ENCODE measurements at places on chromosomes 7 and 10.
A peak's percentile ranks its signal among the peaks of the same experiment; 100 is the strongest.

DNA sequence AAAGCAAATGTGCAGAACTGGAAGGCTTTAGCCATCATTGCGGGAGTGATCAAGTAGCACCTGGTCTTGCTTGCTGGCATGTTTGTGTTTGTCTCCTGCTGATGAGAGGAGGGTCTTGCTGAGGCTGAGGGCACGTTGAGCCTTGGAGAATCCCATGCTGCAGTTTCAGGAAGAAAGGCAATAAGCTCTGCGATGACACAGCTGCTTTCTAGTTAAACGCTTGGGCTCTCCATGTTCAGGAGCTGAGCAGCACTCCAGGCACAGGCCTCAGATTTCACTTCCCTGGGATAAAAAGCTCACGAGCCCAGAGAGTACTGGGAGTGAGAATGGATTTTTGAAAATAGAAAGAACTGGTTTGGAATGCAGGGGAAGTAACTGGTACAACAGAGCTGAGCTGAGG lies 100.8 kb downstream of the LRRC18 start:
- DNase-seq: no peak

DNA sequence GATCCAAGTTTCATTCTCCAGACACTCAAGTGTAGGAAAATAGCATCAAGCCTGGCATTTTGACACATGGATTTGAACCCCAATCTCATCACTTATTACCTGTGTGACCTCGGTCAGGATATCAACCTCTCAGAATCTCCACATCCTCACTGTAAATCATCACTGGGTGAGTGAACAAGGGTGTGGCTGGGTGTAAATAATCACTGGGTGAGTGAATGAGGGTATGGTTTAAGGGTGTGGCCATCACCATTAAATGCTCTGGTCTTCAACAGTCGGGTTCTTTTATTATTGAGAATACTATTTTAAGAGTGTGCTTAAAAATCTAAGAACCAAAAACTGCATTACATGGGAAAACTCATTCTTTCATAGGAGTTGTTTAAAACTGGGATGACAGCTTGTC lies 200.1 kb downstream of the DOCK4 start:
- DNase-seq: no peak

DNA sequence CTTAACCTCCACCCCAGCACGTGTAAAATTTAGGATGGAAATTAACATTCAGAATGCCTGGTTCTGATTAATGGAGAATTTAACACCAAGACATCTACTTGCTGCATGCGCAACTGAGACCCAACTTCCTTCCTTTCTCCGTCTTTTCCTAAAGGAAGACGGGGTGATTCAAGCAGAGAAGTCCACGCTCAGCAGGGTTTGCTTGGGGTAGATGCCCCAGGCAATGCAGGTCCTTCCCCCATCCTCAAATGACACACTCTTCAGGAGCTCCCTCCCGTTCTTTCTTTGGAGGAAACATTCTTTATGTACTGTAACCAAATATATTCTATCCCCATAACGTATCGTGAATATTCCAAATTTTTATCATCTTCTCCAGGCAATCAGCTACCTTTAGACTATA lies 47.0 kb downstream of the FAM171A1 start:
- DNase-seq: no peak

DNA sequence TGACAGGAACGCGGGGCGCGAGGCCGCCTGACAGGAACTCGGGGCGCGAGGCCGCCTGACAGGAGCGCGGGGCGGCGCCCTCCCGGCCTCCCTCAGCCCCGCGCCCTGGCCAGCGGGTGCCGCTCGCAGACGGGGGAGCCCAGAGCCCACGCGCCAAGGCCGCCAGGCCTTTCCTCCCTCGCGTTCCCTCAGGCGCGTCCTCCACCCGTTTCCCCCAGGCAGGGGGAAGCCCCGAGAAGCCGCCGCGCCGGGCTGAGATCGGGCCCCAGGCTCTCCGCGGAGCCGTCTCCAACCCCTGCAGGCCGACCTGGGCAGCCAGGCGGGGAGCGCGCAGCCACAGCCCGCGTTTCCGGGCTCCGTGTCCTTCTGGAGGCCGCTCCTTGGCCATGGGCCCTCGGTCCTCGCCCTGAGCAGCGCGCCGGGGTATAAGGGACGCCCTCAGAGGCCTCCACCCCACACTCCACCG lies 17.7 kb downstream of the PTPRN2 start:
- DNase-seq: no peak

DNA sequence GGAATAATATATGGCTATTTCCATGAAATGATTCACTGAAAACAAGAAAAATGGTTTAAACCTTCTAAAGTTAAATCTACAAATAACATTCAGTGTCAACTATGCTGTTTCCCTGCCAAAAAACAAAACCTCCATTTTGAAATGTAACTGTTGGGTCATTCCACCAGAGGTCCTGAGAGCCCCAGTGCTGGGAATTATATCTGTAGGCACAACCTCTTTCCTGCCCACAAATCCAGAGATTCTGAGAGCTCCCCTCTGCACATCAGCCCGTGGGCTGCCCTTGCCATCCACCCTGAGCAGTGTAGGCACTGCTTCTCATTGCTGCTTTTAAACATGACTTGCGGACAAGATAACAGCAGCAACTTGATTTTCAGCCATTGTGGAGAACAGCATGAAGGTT lies 198.6 kb downstream of the TMEM178B start:
- no peak for DNase-seq

DNA sequence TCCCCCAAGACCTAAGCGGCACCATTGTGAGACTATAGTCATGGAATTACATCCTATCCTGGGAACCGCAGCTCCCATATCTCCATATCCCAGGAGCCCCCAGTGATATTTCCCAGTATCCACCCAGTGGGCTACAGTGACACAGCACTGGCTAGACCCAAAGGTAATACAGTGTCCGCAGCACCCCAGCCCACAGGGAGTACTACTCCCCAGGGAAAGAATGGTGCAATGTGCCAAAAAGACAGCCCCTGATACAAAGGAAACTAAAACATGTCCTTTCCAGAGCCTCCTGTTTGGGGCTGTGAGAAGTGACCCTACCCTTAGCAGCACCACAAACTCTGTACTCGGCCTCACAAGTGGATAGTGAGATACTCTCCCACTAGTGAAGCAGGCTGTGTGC lies 4.5 kb upstream of the IFIT2 start:
- no peak for DNase-seq

DNA sequence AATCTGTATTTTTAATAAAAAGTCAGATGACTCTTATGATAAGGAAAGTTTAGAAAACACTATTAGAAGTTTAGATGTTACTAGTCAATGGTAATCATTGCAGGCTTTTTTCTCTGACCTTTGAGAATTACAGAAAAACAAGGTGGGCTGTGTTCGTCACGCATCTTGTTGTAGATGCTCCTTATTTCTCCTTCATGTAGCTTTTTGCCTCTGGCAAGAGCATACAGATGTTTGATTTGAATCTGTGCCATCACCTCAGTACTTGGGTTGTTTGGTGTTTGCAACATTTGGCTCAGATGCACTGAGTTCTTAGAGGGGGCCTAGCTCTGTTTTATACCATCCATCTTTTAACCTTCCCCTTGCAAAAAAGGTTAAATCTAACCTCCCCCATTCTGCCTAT lies 11.5 kb downstream of the TAS2R16 start:
- no peak for DNase-seq

GRCh38 chr10:115566867-115567266 lies 473.7 kb downstream of the ATRNL1 start:
- DNase-seq: no peak

GRCh38 chr10:101052285-101052684 lies 9.5 kb upstream of the KAZALD1 start:
- DNase-seq: no peak

DNA sequence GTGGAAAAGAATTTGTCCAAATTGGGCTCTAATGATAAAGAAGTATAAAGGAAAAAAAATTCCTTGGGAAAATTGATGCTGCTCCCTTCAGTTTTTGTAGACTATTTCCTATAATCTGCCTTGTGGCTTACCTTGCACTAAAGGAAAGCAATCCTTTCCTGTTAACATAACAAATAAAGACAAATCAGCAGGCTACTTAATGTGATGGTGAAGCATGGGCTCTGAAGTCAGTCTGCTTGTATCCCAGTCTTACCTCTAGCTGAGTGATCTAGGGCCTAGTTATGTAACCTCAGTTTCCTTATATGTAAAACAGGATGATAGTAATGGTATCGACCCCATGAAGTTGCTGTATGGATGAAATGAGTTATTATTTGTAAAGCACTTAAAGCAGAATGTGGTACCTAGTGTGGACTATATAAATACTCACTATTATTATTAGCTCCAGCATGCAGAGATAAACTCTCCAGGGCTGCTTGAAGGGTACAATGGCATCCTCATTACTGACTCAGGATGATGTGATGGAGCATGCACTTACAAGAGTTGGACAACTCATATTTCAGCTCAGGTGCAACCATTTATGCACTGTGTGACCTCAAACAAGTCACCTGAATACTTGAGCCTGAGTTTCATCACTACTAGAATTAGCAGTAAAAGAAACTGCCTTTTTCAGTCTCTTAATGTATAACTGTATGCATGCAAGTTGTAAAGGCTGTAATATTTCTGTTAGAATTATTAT lies 156.1 kb downstream of the DKK1 start:
- DNase-seq: no peak

DNA sequence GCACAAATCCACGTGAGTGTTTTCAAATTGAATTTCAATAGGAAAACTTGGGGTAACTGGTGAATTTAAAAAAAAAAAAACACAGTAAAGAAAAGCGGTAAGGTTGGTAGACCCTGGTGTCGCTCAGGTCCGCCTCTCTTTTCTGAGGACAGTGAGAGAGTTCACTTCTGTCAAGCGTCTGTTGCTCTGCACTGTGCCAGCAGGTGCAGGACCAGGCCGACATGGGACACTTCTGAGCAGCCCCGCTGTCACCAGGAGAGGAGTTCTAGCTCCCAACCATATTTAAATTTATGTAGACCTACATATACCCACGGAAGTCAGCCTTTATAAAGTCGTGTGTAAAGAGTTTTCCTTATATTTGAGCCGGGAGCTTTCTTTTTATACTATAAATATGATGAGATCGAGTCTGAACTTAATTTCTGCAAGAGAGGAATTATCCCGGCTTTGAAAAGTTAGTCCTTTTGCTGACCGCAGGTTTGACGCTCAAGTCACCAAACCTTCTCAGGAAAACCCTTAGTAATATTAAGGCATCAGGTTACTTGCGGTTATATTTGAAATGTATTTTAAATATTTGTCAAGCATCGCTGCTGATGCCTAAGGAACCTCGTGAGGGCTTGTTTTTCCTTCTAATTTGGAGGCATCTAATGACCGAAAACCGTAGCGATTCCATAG lies 531 bp downstream of the IKZF1 start:
- peak; percentile 73 for DNase-seq

DNA sequence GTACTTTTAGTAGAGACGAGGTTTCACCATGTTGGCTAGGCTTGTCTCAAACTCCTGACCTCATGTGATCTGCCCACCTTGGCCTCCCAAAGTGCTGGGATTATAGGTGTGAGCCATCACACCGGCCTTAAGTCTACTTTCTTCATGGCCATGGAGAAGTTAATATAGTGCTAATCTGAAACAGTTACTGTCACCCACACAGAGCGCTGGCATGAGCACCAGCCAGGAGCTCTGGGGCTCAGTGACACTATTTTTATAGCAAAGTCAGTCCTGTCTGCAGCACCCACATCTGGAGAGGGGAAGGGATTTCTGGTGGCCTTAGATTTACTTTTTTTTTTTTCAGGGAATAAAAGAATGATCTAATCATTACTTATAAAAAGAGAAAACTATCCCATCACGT lies 21.3 kb downstream of the DNAJC12 start:
- no peak for DNase-seq

GRCh38 chr7:130008941-130009847 lies 42.0 kb downstream of the ZC3HC1 start:
- DNase-seq: no peak

GRCh38 chr7:366161-366803 lies 76.3 kb downstream of the FOXL3 start:
- DNase-seq: no peak

- no peak for DNase-seq
Observed at GRCh38 chr7:157507987-157508386, 171.2 kb downstream of the DNAJB6 start.

DNA sequence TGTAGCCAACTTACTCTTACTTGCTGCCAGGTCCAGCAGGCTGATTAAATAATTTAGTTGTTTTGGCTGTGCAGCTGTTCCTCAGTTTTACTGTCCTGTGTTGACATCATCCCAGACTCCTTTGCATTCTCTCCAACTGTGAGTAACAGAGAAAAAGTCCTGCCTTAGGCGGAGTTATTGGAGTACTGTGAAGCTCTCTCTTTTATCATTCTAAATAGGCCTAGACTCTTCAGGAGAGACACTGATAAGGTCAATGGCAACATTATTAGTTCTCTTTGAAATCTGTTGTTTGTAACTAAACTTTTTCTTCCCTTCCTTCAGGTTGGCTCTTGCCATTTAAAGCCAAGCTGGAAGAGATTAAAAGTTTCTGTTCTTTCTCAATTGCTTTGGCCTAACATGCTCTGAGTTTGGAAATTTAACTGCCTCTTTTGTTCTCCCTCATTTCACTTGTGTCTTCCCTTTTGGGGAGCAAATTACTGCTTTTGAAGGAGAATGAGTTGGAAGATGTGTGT lies 215.7 kb upstream of the CSTF2T start:
- no peak for DNase-seq

DNA sequence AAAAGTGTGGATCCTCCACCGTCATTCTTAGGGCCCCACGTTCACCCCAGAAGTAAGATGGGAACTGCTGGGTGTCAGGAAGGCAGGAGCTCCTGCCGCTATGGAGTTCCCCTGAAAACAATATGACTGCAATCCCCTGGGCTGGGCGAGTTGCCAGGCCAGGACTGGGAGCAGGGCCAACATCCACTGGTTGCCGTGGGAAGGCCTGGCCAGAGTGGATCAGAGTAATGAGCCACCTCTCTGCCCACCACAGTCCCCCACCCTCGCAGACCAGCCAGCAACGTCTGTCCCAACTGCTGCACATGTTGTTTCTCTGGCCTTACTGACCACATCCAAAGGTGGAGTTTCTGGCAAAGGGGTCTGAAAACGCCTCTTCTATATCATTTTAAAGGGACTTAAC lies 86.6 kb downstream of the STRA8 start:
- DNase-seq: no peak

DNA sequence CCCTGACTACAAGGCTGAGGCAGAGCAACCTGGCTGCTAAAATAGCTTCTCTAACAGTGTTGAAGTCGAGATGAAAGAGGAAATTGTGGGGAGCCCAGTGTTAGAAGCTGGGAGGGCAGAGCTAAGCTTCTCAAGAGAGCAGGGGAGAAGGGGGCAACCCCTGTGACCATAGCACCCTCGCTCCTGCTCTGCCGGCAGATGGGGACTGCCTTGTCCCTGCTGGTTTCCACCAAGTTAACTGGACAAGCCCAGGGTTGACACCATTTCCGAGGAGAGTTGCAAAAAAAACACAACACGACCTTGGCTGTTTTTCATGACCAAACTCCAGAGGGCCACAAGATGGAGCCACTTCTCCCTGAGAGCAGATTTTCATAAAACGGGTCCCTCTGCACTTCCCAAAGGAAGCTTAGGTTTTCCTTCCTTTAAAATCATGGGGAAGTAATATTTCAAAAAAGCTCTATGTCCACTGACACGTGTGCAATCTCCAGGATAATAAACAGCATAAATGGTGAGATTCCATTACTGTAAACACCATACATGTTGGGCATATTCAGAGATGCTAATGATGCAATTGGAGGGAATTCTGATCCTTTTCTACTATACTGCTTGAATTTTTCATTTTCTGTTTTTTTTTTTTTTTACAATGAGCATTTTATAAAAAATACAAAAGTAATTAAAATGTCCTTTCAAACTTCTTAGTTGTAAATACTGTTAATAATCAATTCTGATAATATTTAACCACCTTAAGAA lies 140.4 kb downstream of the PIP4K2A start:
- no peak for DNase-seq

- no peak for DNase-seq
Observed at GRCh38 chr10:131911451-131911850, 10.6 kb downstream of the PPP2R2D start.

GRCh38 chr7:79494046-79494445 lies 40.6 kb upstream of the MAGI2 start:
- DNase-seq: no peak

Measured in stimulated activated CD4-positive, alpha-beta T cell treated with anti-CD3 and anti-CD28 coated beads, Interleukin-1b, Interleukin-23, amount 100 ng/mL, for 48 hours (primary cell).